ENCODE measurements at places on chromosomes 13 and 19. TPM values are rescaled to one million over a fixed set of nuclear protein-coding genes. Genes with fewer than 3 reads are reported as not detected.

The ZNF701 gene
- total RNA-seq: 13.2 TPM

The STX10 gene
- 33.7 TPM for total RNA-seq

The LRRC63 gene
- total RNA-seq: not detected

The TRAPPC2B gene
- 5.5 TPM for total RNA-seq

The POU2F2 gene
- total RNA-seq: 12.5 TPM

The TEX101 gene
- total RNA-seq: not detected

The RNF225 gene
- total RNA-seq: 0.42 TPM

Data from mammary epithelial cell (primary cell).